Stimulated activated CD8-positive, alpha-beta memory T cell treated with anti-CD3 and anti-CD28 coated beads, Interleukin-15, amount 100 ng/mL, for 4 hours (primary cell): ENCODE measurements at places on chromosomes 7 and 10.

DNA sequence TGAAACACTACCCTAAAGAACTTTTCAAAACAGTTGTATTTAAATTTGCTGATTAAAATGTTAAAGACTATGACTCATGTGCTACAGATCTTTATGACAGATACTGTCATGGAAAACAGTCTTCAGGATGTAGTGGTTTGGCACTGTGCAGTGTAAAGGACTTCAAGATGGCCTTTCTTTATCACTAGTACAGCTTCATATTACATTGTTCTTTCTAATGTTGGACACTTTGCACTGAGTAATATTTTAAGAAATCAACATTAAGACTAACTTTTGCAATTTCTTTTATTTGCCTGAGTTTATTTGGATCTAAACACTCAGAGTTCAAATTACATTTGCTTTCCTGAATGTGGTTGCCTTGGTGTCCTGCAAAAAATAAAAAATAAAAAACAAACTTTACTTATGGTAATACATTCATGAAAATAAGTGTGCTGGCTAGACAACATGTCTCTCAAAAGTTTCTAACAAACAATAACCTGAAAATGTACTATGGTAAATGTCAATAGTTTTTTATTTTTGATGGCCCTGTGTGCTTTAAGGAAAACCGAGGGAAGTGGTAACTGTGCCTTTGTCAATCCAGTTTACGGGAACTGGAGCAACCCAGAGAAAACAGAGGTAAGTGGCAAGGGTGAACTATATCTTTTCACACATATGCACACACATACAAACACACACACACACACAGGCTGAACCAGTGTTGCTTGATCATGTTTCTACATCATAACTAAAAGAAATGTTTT, 85.9 kb upstream of the PLXDC2 start:
- DNase-seq, result no peak

DNA sequence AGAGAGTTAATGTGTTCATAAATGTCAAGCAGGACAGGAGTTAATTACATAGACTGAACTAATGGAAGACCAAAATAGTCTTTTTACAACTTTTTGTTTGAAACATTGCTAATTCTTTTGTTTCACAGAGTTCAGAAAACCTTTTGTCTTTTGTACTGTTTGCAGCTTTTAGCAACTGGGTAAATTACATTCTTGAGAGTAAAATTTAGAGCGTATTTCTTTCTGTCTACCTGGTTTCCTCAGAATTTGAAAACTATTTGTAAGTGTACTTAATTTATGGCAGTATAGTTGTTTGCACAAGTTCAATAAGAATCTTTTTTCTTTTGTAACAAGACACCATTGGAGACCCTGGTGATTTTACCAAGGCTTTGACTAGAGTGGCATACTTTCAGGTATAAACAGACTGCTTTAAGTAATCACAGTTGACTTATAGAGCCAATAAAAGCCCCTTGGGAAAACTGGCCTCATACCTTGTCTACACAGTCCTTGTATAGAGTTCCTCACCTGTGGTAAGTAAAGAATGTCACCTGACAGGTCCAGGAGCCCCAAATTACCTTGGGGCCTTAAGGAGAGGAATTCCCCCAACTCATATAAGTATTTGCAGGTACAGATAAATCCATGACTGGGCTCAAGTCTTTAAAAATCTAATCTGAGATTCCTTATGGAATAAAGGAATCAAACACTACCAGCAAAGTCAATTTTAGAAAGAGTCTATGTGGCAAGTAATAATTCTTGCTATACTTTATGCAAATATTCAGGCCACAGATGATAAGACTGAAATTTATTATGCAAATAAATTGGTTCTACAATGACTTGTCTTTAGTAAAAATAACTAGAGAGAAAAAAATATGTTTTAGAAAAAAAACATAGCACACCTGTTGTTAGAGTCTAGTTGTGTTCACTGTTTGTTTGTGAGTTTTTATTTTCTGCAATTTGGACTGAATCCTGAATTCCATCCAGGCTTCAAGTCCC, 23.6 kb upstream of the CREB3L2 start:
- no peak for DNase-seq

- DNase-seq, result no peak
These were observed 548.9 kb upstream of the FZD8 start for GRCh38 chr10:36191009-36191408.

DNA sequence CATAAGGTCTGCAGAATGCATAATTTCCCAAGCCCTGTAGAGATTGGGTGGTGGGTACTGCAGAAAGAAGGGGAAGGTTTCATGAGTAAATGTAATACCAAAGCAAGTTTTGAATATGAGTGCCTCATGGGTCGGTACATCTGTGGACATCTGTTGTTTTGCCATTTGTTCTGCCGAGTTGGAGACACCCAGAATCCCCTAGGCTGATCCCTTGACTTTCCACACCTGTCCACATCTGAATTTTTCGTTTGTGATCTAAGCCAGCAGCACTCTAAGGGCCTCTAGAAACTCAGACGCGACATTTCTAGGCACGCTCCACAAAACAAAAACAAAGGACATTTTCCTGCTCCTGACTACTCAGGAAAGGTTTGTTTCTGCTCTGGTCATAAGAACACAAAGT, 11.7 kb upstream of the SLF2 start:
- DNase-seq, result no peak

- DNase-seq, result no peak
These were observed 27.6 kb upstream of the BMS1 start for GRCh38 chr10:42755028-42755451.

DNA sequence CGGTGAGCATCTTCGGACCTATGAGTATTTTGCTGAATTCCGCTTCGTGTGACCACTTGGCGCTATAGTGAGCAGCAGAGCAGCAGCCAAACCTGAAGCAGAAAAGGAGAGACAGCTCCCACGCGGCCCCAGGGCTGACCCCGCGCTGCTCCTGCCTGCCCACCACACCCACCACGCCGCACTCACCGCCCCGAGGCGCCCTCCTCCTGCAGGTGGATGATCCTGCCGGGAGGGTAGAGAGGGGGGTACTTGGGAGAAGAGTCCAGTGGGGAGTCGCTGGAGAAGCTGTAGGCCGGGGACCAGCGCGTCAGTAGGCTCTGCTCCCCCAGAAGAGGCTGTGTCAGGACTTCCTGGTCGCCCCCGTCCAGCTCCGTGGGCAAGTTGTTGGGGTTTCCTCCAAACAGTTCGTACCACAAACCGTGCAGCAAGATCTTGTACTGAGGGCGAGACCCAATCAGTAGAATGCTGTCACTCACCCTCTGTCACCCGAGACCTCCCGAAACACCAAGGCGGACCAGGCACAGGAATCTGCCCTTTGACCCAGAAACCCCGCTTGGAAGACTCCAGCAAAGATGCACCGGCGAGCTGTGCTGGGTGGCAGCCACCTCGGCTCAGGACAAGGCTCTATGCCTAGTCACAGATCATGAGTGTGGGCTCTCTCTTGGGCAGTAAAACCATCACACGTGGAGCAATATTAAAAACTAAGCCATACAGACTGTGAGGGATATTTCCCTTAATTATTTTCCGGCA, 37.6 kb downstream of the DAGLB start:
- no peak for DNase-seq

- no peak for DNase-seq
These were observed 26.8 kb downstream of the PYROXD2 start for GRCh38 chr10:98388101-98388655.

DNA sequence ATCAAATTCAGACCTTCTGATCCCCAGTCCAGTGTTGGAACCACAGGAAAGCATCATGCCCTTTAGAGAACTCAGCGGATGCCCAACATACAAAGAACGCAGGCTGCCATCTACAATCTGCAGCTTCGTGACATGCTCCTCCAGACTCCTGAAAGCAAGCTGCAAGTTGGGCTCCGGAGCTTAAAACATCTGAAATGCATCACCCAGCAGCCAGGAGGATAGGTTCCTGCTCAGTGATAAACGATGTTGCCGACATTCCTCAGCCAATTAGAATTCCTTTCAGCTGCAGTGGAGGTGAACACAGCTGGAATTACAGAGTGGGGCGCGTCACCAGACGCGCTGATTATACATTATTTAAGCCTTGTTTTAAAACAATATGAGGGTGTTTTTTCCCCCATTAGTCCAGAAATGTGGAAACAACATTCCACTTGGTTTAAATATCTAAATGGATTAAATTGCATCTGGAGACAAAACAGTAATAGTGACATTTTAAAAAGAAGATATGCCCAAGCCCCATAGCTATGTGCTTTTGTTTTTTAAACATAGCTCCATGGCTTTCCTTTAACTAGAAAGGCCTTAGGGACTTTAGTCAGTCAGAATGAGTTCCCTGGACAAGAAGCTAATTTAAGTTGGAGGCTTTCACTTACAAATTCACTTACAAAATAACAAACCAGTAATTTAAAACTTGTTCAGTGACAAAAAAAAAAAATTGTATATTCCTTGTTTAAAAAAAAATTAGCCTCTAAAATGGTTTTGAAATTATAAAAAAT, 6.3 kb downstream of the SMURF1 start:
- DNase-seq, result no peak

- DNase-seq, result no peak
These were observed 1189.5 kb downstream of the GATA3 start for GRCh38 chr10:9243941-9244411.

- DNase-seq, result no peak
These were observed 90.7 kb upstream of the NAMPT start for GRCh38 chr7:106375499-106375898.

DNA sequence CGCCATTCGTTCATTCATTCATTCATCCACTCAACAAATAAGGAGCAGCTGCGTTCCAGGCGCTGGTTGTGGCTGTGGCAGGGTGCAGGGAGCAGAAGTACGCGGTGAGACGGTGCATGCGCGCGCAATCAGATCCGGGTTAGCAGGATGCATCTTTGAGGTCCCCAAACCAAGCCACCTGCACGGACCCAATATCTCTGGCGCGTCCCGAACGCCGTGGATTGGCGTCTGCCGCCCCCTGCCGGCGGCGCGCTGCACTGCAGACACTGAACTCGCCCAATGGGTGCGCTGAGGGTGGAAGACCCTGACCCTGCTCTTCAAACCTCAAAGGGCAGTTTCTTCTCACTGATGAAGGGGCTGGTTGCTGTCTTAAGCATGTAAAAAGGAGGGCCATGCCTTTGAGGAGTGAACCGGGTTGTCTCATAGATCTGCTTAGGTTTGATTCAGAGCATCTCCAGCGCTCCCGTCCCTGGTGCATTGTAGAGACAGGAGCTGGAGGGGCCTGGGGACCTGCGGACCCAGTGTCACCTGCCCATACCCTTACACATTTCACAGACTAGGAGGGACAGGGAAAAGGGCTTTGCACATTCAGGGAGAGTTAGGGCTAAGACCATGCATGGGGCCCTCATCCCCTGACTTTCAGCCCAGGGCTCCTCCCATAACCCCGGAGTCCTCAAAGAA, 102.5 kb downstream of the RAMP3 start:
- peak; percentile 10 for DNase-seq

- DNase-seq, result no peak
These were observed 1303.2 kb upstream of the LRRTM3 start for GRCh38 chr10:65622608-65623007.

GRCh38 chr10:79487296-79488194, 24.8 kb upstream of the EIF5AL1 start:
- no peak for DNase-seq
